ENCODE measurements at places on chromosomes 13 and 19.

DNA sequence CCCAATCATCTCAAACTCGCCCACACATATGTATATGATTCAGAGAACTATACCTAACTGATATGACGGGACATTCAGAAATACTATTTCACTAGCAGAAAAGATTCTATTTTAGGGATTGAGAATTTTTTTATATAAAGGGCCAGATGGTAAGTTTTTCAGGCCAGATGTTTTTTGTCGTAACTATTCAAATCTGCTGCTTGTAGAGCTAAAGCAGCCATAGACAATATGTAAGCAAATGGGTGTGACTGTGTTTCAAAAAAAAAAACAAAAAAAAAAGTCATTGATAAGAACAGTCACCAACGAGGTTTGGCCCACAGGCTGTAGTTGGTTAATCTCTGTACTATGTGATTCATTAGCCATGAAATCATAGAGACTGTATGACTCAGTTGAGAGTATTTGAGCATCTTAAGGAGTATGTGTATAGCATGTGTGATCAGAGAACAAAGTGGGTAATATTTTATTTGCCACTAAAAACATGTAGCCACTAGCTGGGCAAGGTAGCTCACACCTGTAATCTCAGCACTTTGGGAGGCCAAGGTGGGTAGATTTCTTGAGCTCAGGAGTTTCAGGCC lies 2724.7 kb downstream of the PCDH9 start:
- peak; percentile 77 for DNase-seq

DNA sequence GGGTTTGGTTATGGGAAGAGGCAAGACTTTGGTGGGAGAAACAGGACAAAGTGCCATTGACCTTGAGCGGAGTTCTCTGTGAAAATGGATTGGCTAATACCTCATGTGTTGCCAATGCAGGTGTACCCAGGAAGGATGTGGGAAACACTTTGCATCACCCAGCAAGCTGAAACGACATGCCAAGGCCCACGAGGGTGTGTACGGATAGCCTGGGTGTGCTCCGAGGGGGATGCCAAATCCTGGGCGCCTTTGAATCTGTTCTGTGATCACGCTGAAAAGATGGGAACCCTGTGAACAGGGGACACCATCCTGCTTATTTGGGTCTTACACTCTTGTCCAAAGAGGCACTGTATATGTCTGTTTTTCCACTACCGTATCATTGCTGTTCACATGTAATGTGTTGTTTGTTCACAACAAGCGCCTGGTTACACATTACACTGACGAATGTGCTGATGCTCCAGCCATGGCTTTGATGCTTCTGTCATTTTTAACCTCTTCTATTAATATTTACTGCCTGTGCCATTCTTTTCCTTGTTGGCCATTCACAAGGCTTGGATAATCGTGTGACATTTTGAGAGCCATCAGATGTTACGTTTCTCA lies 8.3 kb downstream of the GTF3A start:
- DNase-seq, result no peak

DNA sequence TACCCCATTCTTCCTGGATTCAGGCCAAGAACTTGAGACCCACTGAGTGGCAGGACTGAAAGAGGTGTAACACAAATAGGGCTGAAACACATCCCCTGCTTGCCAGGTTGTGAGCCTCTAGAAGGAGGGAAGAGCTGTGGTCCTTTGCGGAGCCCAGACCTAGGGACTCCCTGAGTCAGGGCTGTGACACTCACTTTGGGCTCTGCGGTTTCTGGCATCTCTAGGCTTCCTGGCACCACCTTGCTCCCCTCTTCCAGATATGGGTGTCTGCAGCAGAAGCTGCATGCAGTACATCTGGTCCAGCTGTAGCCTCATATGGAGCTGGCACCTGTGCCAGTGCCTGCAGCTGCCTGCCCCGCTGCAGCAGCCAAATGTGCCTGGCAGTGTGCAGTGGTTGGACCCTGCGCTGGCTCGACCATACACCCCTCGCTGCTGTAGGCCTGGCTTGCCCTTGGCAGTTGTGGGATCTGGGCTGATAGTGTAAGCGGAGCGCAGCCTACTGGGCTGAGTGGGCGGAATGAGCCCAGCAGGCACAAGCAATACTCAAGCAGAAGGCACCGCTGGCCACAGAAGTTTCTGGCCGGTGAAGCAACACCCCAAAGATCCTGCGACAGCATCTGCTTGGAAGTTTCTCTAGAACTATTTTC lies 290.4 kb downstream of the SLITRK6 start:
- no peak for DNase-seq

DNA sequence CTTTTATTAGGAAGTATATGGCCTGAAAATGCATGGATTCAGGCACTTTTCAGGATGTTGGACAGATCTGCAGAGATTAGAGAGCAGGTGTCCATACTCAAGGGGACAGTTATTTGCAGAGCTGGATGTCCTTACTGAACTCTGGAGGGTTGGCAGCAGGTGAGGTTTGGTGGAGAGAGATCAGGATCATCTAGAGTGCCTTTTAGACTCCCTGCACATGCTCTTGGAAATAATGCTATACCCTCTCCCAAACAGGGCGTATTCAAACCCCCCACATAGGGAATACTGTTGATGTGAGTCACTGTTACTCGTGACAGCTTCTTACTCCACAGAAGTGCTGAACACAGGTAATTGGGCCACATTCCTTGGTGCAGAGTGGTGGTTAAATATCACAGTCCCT lies 725.7 kb upstream of the SGCG start:
- DNase-seq, result no peak

GRCh38 chr13:77623806-77624205 lies 73.7 kb upstream of the SLAIN1 start:
- no peak for DNase-seq

GRCh38 chr19:48724796-48725753 lies 5.5 kb upstream of the MAMSTR start:
- peak; percentile 97 for DNase-seq

DNA sequence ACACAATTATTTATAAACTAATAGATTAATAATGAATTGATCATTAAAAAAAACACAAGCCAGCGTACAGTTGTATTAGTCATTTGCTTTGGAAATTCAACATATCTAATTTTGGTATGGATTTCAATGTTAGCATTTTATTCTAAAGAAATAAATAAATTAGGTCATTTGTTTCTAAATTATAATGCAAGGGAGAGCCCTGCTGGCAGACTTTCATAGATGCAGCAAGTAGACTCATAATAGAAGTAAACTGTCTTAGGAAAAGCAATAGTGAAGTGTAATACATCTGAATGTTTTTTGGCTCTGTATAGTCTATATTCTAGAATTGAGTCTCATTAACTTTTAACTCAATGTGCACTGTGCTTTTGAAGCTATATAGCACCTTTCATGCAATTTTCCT lies 982.4 kb upstream of the MIR17HG start:
- no peak for DNase-seq

DNA sequence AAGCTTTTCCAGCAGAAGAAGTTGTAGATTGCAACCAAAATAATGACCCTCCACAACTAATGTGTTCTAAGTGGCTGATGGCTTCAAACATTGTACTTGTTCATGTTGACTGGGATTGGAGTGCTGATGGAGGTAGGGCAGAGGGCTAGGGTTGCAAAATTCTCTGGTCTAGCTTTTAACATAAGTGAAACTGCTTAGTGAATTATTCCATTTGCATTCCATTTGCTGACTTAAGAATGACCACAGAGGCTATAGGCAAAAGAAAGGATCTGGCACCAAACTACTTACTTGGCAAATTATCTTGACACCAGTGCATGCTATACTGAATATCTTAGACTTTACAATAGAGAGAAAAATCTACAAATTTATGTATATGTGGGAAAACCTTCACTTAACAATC lies 287.0 kb downstream of the FGF9 start:
- peak; percentile 8 for DNase-seq

- no peak for DNase-seq
Observed at GRCh38 chr13:68170961-68171360, 940.8 kb upstream of the PCDH9 start.

DNA sequence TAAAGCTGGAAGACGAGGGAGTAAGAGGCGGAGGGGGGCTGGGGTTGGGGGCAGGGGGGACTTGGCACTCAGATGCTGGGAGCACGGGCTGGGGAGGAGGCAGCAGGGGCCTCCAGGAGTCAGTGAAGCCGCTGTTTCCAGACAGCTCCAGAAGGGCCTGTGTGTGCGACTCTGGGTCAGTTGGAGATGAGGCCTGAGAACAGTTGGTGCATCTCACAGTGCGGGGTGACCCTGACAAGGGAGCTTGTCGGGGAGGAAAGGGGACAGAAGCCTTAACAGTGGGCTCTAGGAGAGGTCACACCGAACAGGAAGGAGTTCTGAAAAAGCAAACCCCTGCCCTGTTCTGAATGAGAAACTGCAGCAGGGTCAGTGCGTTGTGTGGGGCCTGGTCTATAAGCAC lies 11.2 kb downstream of the NAXD start:
- no peak for DNase-seq

DNA sequence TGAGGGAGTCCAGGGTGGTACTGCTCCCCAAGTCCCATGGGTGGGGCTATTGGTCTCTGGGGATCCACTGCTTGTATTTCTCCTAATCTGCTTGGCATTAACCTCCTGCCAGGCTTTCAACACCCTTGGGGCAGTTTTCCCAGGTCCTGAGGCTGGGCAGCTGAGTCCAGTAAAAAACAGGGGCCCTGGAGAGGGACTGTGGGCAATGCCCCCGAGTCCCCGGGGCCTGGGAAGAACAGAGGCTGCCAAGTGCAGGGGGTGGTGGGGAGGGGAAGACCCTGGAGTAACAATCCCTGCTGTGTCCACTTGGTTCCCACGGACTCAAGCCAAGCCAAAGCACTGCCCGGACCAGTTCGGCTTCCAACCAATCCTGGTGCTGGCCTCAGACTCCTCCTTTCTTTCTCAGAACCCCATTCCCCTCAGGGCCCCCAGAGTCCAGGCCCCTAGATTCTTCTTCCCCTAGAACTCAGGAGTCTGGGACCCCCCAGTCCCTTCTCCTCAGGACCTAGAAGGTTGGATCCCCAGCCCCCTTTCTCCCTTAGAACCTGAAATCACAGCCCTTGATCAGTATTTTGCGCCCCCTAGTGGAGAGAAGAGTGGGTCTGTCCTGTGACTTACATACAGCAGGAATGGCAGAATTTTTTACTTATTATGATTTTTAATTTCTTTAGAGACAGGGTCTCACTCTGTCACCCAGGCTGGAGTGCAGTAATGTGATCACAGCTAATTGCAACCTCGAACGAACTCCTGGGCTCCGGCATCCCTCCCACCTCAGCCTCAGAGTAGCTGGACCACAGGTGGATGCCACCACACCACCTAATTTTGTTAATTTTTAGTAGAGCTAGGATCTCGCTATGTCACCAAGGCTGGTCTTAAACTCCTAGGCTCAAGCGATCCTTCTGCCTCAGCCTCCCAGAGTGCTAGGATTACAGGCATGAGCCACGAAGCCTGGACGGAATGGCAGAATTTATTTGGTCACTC lies 3.7 kb upstream of the CLPTM1 start:
- DNase-seq, result peak; percentile 76

- no peak for DNase-seq
Observed at GRCh38 chr13:99417201-99418102, 83.8 kb upstream of the TM9SF2 start.

- no peak for DNase-seq
Observed at GRCh38 chr13:112741835-112742570, 52.2 kb downstream of the ATP11A start.

DNA sequence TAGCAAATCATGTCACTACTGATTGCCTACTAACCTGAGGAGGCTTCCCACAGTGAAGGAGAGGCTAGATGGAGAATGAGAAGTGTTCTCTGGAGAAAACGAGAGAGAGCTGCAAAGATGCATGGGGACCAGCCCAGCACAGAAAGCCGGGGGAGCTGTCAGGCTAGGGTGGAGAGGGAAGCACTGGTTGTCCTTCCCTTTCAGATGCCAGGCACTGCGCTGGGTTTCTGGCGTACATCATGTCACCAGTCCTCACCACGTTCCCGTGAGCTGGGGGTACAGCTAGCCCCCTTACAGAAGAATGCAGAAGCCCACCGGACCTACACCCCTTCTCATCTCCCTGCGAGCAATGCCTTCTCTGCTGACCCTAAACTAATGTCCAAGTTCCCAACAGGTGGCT lies 86.0 kb downstream of the STK24 start:
- DNase-seq, result no peak

DNA sequence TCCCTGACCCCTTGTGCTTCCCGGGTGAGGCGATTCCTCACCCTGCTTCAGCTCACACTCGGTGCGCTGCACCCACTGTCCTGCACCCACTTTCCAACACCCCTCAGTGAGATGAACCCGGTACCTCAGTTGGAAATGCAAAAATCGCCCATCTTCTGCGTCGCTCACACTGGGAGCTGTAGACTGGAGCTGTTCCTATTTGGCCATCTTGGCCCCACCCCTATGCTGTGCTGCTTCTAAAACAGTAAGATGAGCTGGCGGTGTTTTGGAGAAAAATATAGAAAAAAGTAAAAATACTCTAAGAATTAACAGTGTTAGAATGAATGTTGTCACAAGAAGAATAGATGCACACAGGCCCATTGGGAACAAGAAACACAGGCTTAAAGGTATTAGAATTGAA lies 92.5 kb downstream of the ITGBL1 start:
- DNase-seq, result no peak

Measured in fibroblast of skin of right biceps (primary cell).